Dermis blood vessel endothelial cell (primary cell): ENCODE measurements at places on chromosomes 16 and 17. TPM values are rescaled to one million over a fixed set of nuclear protein-coding genes. Genes with fewer than 3 reads are reported as not detected.

DNA sequence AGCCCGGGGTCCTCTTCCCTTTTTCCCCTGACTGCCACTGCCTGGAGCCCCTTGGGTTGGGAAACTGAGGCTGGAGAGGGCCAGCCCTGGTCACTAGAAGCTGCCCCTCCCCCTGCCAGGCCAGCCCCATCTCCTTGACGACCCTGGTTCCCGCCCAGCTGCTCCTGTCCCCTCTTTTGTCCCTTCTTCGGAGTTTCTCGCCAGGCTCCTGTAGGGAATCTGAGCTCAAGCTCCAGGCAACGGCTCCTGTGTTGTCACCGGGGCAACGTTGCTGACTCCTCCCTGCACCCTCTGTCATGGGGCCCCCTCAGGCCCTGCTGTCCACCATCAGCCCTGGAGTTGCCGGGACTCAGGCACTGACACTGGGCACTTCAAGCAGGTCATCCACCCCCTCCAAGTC, 5.7 kb downstream of the LLGL1 start:
- DNase-seq: no peak

- DNase-seq: no peak
Observed at GRCh38 chr17:55245986-55246385, 18.8 kb upstream of the HLF start.

- no peak for DNase-seq
Observed at GRCh38 chr17:64767269-64767997, 105.3 kb upstream of the SMURF2 start.

- no peak for DNase-seq
Observed at GRCh38 chr17:73423806-73424205, 112.0 kb upstream of the CDC42EP4 start.

DNA sequence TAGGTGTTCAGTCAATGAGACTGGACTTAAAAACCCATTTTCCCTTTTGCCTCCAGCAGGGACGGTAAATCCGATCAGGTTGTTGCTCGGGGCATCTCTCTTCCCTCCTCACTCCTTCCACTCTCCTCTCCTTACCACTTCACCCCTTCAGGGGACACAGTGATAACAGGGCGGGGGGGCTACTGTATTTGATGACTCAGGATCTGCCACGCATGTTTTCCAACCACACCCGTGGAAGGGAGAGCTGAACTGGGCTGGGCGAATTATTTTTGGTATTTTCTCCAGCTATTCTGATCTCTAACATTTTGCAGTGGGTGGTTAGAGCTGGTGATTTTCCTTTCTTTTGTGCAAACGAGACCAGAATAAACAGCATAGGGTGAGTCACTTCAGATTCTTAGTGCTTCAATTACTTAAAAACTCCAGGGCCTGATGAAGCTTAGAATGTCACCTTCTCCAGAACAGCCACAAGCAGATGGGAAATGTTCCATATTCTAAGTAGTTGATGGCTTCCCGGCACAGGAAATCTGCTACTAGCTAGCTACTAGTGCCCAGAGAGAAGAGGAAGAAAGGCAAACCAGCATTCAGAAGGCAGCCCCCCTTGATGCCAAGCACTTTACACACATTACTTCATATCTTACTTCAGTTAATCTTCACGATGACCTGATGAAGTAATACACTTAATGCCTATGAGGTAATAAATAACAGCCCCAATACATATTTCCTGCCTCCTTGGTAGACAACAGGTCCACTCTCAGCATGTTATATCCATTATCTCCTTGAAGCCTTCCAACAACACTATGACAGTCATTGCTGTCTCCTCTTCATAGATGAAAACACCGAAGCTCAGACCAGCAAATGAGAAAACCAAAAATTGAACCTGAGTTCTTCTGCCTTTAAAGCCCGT, 74.1 kb downstream of the ASIC2 start:
- no peak for DNase-seq

DNA sequence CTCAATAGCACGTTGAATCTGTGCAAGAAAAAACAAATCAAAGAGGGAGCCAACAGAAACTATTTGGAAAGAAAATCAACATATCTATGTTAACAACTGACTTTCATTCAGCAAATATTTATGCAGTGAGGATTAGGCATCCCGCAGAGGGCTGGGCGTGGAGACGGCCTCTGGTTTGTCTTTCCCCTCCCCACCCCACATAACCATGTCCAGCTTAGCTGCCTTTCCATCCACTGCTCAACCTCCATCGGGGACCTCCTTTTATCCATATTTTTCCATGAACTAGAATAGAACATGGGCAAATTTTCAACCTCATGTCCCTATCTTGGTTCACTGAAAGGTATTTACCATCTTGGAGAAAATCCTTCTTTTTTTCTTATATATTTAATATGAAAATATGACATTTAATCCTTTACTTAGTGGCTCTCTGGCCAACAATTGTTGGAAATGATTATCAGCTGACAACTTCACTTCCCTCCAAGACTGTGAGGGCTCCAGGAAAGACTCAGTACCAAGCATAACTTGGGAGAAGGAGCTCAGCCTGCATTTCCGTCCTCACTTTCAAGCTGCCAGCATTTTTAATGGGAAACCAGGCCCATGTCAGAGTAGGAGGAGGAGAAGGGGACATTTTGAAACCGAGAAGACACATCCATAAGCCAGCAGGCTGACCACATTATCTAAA, 462.6 kb upstream of the MAF start:
- DNase-seq: no peak

Gene CES3
- not detected in 2 replicates for total RNA-seq

Gene ITGAX
- 0.14 and 0.34 TPM in 2 replicates for total RNA-seq

Gene OR3A2
- not detected in 2 replicates for total RNA-seq

Gene SENP3
- total RNA-seq: 79.8 and 89.3 TPM in 2 replicates
